BJ (cell line): ENCODE measurements at places on chromosomes 12 and 14. TPM values are rescaled to one million over a fixed set of nuclear protein-coding genes. Genes with fewer than 3 reads are reported as not detected.

DNA sequence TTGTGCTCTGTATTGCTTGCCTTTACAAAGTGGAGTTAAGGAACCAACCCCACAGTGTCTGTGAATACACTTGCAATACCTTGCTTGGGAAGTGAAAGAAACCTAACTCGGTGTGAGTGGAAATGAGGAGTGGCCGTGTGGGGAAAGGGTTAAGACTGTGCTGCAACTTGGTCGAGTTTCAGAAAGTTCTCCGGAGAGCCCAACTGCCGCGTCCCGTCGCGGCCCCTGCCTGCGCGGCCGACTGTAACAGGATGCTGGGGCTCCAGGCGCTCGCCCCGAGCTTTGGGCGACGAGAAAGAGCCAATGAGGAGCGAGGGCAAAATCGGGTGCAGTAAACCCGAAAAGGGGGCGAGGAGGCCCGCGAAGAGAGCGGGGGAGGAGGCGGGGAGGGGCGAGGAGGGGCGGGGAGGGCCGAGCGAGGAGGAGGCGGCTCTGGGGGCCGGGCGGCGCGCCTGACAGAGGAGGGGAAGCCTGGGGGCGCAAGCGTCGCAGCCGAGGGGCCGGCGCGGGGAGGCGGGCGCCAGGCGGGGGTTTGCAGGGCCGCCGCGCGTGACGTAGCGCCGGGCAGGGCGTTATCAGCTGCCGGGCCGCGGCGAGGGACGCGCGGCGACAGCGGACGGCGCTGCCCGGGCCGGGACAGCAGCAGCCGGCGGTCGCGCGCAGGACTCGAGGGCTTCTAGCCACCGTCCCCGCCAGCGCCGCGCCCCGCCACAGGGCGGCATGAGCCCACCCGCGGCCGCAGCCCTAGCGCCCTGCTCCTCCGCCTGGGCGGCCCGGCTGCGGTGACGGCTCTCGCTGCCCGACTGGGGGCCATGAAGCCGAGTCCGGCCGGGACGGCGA, at the start of gene DACT1:
Gene DACT1 (plus strand): TSS at position 572 of the 840 bp plus-strand sequence. CDS start 241 bp downstream, at position 813.
- no peak for DNase-seq

DNA sequence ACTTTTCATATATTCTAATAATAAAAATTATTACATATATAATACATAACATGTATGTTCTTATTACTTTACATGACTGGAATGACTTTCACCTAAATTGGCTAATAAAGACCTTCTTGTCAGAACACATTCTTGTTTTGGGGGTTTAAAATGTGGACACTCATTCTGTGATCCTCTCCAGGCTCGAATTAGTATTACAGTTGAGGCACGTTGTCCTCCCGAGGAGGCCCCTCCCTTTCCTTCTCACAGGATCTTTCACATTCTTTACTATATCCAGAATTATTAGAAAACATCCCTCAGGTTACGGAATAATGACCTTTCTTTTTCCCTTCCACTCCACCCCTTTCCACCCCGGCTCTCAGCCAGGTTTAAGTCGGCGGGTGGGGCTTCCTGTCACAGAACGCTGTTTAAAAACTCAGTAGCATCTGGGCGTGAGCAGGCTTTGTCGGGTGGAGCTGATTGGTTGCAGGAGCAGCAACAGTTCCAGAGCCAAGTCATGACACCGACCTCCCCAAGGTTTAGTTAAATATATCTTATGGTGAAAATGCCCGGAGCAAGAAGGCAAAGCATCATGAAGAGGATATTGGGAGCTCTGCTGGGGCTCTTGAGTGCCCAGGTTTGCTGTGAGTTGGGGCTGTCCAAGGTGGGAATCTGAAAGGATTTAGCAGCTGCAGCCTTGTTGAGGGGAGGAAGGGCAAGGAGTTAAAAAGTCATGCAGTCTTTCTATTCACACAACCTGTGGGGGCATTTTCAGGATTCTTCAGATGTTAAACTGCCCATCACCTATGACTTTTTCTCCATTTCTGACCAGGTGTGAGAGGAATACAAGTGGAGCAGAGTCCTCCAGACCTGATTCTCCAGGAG, 396.7 kb upstream of the OR4E1 start:
- no peak for DNase-seq

DNA sequence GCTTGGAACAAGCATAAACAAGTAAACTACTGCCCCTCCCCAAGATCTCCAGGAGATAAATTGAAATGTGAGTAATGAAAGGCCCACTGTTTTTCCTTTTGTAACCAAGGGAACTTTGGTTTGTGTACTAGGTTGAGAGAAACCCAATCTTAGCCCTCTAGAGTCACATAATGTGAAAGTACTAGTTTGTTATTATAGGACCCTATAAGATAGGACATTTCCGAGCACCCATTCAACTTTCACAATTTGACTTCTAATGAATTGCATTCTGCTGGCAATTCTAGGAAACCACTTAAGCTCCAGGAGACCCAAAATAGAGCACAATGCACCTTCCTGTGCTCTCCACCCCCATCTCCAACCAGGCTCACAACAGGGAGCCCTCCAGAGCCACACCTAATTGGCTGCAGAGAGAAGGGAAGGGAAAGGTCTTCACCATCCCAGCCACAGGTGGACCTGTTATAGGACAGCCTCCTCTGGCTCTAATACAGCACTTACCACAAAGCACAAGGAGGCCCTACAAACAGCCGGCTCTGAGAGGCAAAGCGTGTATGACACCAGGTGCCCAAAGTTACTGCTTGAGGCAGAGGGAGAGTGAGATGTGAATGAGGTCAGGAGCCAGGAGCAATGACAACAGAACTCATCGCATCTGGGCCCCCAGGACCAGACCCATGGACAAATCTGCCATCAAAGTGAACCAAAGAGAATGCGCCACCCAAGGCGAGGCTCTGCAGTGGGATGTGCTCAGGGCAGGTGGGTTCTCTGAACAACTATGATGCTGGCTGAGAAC, 163.3 kb upstream of the NTF3 start:
- no peak for DNase-seq

ACSS3 gene
- polyA plus RNA-seq, result 6.2 and 10.2 TPM in 2 replicates

NFKBIA gene
- 35.3 and 73.2 TPM in 2 replicates for polyA plus RNA-seq
